ENCODE measurements at places on chromosomes 3 and 15. TPM values are rescaled to one million over a fixed set of nuclear protein-coding genes. Genes with fewer than 3 reads are reported as not detected.
A peak's percentile ranks its signal among the peaks of the same experiment; 100 is the strongest.

Gene CCR4
- polyA plus RNA-seq: not detected

Gene MOBP
- 204 TPM for polyA plus RNA-seq

Gene CD200
- 82.6 TPM for polyA plus RNA-seq

Gene INO80
- 6.0 TPM for polyA plus RNA-seq

Gene EBLN2
- not detected for polyA plus RNA-seq

Gene PPCDC
- 17.9 TPM for polyA plus RNA-seq

Gene SLC22A13
- polyA plus RNA-seq: not detected

Gene ARRDC4
- 4.3 TPM for polyA plus RNA-seq

Gene GSK3B
- polyA plus RNA-seq: 34.5 TPM

- DNase-seq: no peak
Measured at GRCh38 chr3:14568269-14568668, 28.1 kb upstream of the GRIP2 start.

- no peak for DNase-seq
Measured at GRCh38 chr3:13852638-13853009, 27.2 kb downstream of the WNT7A start.

DNA sequence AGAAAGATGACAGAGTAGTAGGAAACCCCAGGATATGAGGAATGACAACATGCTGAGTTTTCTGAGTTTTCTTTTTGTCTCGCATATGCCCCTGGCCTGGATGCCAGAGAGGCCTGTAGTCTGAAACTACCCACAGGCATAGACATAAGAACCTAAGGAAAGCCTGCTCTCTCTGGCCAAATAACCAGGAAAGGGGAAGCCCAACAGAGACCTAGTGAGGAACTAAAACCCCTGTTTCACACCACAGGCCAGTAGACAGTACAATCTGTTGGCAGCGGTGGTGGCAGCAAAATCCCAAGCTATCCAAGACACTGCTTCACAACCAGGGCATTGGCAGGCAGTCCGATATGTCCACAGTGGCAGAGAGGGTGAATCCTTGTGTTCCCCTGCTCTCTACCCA, 55.0 kb upstream of the DCP1A start:
- DNase-seq: no peak

DNA sequence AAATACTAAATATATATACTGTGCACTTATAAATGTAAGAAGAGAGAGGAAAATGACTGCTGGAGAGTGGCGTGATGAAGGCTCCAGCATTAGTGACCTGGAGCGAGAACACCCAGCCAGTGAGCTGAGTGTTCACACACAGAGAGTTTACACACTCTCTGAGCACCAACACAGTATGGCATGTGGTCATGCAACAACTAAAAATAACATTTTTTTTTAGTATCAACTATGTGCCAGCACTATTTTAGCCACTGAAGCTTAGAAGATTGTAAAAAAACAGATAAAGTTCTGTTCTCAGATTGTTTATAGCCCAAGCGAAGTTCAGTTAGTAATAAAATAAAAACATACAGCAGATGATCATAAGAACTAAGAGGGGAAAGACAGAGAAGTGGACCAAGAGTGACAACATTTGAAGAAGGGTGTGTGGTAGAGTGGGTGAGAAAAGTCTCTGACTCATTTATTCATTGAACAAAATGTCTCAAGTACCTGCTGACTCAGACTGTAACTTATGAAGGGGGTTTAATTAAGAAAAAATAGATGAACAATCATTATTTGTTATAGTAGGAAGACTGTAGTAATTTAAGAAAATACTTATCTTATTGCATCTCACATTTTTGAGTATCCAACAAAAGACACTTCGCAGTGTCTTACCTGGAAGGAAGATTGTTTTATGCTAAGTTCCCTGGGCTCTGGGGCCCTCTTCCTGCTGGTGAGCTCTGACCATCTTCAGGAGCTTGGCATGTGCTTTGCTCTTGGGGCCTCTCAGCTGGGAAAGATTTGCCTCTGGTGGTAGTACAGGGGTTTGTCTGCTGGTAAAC, 43.8 kb downstream of the GAP43 start:
- DNase-seq: peak; percentile 74

- DNase-seq: no peak
Measured at GRCh38 chr3:15272426-15273196, 59.8 kb downstream of the SH3BP5 start.

- DNase-seq: peak; percentile 76
Measured at GRCh38 chr15:44775953-44776352, 39.6 kb downstream of the TRIM69 start.

GRCh38 chr3:119856695-119857094, 74.8 kb downstream of the NR1I2 start:
- DNase-seq: no peak

- DNase-seq: peak; percentile 61
Measured at GRCh38 chr15:90957031-90957790, 2.5 kb downstream of the RCCD1 start.

GRCh38 chr3:172333042-172333377, 115.2 kb downstream of the GHSR start:
- no peak for DNase-seq

- DNase-seq: peak; percentile 74
Measured at GRCh38 chr3:183122257-183122932, 23.1 kb upstream of the MCCC1 start.

GRCh38 chr3:184097556-184097955, 692 bp downstream of the HTR3E start:
- DNase-seq: no peak

- peak; percentile 81 for DNase-seq
Measured at GRCh38 chr3:126511291-126511690, 6.3 kb downstream of the UROC1 start.

DNA sequence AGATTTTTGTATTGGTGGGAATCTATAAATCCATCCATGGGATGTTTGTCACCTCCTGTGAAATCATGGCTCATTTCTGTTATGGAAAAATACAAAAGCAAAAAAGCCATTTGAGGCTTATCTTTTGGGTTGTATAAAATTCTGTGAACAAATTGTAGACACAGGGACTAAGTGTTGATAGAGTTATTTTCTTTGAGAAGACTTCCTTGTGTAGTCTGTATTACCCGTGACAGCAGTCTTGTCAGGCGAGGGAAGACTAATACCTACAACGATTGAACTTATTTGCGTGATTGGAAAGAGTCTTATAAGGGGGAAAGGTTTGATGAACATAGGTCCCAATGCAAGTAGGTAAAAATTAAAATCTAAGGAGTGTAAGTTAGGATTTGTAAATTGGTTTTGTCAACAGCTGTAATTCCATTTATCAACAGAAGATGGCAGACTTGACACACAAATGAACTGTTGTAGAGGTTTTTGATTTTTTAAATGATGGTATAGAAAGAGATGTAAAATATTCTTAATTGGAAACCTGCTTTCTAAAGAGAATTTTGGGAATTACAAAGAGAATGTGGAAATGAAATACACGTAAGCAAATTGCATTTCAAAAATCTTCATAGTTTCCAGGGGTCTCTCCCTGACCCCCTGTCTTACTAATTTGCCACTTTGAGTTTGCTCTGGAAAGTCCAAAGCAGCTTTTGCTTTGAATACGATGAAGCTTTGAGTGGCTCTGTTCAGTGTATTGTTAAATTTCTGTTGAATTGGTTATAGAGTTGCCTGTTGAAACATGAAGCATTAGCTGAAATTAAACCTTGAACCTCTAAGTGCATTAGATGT, 33.2 kb downstream of the SLC25A26 start:
- peak; percentile 75 for DNase-seq
